Central memory CD8-positive, alpha-beta T cell (primary cell): ENCODE measurements at places on chromosomes 5 and 9.

GRCh38 chr5:172362755-172363154 is 79.2 kb upstream of the UBTD2 start:
- no peak for DNase-seq
- H3K4me3 ChIP-seq: no peak overlapping the region
- H3K36me3 ChIP-seq: no peaks in the 10 kb centered on the region
- H3K27ac ChIP-seq: no peak overlapping the region
- peaks cover 14% of the 10 kb centered on the region for H3K27me3 ChIP-seq

DNA sequence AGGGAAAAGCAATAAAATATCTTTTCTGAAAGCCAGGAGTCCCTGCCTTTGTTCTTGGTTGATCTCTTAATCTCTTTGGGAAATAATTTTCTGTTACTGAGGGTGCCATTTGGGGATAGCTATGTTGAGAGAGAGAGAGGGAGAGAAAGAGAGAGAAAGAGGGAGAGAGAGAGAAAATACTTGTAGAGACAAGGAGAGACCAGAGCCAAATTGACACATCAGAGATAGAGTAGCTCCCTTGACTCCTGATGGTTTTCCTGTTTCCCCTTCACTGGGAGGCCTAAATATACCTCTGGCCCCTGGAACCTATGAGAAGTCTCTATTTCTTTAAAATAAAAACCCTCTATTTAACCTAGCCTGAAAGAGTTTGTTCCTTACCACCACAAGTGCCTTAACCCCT is 14.9 kb downstream of the CMYA5 start:
- no peak overlapping the region for H3K27ac ChIP-seq
- H3K36me3 ChIP-seq: no peaks in the 10 kb centered on the region
- no peaks in the 10 kb centered on the region for H3K4me1 ChIP-seq

GRCh38 chr5:180795771-180796313 is 6.8 kb downstream of the MGAT1 start:
- H3K36me3 ChIP-seq: peaks cover 51% of the 10 kb centered on the region
- H3K27ac ChIP-seq: peak overlapping the region; percentile 56
- peak overlapping the region; percentile 2 for H3K4me3 ChIP-seq
- H3K4me1 ChIP-seq: peaks cover 78% of the 10 kb centered on the region
- no peak for DNase-seq

DNA sequence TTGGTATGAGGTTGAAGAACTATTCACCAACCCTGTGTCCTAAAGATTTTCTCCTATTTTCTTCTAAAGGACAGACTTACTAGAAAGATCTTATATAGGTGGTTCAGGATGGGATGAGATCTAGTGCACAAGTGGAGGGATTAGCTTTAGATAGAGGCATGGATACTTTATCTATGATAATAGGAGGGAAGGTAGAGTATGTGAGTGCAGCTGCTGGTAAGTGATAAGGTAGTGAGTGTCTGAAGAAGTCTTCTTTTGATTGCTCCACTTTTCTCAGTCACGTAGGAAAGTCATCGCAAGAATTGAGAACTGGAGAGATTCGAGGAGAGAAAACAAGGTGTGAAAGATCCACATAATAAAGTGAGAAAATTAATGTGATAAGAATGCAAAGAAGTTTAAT is 6.0 kb upstream of the NDUFS4 start:
- no peaks in the 10 kb centered on the region for H3K36me3 ChIP-seq
- H3K27me3 ChIP-seq: peaks cover 74% of the 10 kb centered on the region
- H3K4me3 ChIP-seq: no peak overlapping the region

GRCh38 chr5:126122942-126123341 is 300.3 kb upstream of the GRAMD2B start:
- H3K27me3 ChIP-seq: no peaks in the 10 kb centered on the region
- no peaks in the 10 kb centered on the region for H3K4me1 ChIP-seq
- H3K4me3 ChIP-seq: no peak overlapping the region
- no peak overlapping the region for H3K27ac ChIP-seq
- no peaks in the 10 kb centered on the region for H3K36me3 ChIP-seq

DNA sequence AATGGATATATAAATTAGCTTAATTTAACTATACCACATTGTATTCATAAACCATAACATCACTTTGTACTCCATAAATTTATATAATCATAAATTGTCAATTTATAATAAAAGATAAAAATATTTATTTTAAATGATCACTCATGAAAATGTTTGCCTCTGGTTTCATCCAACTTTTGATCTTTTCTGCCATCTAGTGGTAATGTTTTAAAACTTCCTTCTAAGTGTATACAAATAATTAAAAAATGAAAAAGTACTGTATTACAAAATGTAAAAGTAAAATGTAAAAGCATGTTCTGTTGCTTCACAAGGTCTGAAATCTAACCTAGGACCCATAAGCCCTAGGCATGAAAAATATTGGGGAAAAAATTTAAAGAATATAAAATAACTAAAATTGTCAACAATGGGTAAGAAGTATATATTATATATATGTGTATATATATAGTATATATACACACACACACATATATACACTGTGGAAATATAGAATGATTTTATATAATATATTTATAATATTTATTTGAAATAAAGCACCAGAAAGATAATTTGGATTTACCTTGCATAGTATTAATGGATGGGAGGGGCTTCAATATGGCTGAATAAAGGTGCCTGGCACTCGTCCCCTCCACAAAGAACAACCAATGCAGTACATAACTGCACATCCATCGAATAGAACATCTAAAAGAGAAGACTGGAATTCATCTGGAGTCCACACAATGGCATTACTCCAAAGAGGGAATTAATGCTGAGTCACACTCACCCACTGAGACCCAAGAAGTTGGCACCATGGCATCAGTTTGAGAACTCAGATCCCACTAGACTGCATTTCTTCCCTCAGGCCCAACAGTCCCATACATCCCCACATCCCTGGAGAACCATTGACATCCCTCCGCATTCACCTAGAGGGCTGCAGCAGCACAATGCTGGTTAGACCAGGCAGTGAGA is 32.5 kb downstream of the ANXA1 start:
- no peak for DNase-seq
- H3K4me3 ChIP-seq: no peak overlapping the region
- no peaks in the 10 kb centered on the region for H3K4me1 ChIP-seq
- H3K36me3 ChIP-seq: no peaks in the 10 kb centered on the region
- peaks cover 36% of the 10 kb centered on the region for H3K27me3 ChIP-seq
- H3K27ac ChIP-seq: no peak overlapping the region

GRCh38 chr5:173869316-173869715 is 18.8 kb upstream of the CPEB4 start:
- H3K27me3 ChIP-seq: peaks cover 19% of the 10 kb centered on the region
- H3K4me1 ChIP-seq: peaks cover 5% of the 10 kb centered on the region

- DNase-seq: no peak
- no peak overlapping the region for H3K4me3 ChIP-seq
- no peaks in the 10 kb centered on the region for H3K27me3 ChIP-seq
Measured at GRCh38 chr9:76370396-76371023, 23.7 kb downstream of the RFK start.

GRCh38 chr5:133246376-133247150 is 194.8 kb downstream of the HSPA4 start:
- H3K27me3 ChIP-seq: no peaks in the 10 kb centered on the region
- H3K4me3 ChIP-seq: no peak overlapping the region
- H3K4me1 ChIP-seq: no peaks in the 10 kb centered on the region
- no peaks in the 10 kb centered on the region for H3K36me3 ChIP-seq

DNA sequence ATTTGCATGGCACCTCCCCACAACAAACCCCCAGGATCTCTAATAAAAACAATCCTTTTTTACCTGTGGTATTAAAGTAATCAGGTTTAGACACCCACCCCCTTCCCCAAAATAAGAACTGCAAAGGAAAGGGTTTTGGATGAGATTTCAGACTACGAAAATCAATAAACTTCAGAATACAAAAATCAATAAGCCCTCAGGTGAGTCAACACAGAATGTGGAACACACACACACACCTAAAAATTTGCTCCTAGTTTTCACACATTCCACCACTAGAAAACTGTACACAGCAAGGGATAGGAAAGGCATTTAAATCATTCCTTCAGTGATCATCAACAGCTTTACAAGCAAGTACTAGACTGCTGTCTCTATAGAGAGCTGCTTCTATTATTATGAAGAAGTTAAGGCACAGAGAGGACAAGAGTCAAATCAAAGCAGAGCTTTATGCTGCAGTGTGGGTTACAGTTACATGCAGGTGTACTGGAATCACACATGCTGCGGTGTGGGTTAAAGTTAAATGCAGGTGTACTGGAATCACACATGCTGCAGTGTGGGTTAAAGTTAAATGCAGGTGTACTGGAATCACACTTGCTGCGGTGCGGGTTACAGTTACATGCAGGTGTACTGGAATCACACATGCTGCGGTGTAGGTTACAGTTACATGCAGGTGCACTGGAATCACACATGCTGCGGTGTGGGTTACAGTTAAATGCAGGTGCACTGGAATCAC is 36.3 kb downstream of the PFDN1 start:
- no peak overlapping the region for H3K4me3 ChIP-seq
- H3K36me3 ChIP-seq: peaks cover 7% of the 10 kb centered on the region
- H3K27ac ChIP-seq: peak overlapping the region; percentile 59
- H3K27me3 ChIP-seq: no peaks in the 10 kb centered on the region

GRCh38 chr5:124957063-124957462 is 210.6 kb upstream of the ZNF608 start:
- no peak overlapping the region for H3K27ac ChIP-seq
- no peaks in the 10 kb centered on the region for H3K36me3 ChIP-seq
- no peak for DNase-seq
- no peak overlapping the region for H3K4me3 ChIP-seq

DNA sequence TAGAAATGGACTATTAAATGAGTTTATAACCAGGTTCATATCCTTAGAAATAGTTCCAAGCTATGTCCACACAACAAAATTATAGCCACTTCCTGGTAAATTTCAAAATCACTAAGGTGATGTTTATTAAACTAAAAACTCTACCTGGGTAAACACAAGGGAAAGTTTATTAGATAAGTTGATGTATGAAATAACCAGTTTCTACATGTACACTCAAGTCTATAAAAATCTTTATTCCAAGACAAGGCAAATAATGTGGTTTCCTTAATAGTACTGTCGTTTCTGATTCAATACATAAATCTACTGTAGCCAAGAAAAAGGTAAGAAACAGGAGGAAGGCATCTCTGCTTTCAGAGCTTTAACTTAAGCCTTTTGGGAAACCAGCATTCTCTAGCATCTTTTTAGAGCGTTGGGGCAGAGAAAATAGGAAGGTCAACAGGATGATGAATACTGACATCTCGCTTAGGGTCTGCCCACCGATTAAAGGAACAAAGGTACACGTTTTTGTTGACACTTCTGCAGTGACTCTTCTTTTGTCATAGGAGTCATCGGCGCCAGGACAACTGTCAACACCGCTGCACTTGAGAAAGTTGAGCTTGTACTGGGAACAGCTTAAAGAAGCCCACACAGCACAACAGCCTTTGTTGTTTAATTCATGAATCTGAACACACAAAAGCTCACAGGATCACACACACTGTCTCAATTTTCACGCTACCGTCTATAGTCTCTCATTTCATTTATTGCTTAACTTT is 513.6 kb downstream of the SLCO4C1 start:
- no peaks in the 10 kb centered on the region for H3K36me3 ChIP-seq
- no peak overlapping the region for H3K4me3 ChIP-seq

DNA sequence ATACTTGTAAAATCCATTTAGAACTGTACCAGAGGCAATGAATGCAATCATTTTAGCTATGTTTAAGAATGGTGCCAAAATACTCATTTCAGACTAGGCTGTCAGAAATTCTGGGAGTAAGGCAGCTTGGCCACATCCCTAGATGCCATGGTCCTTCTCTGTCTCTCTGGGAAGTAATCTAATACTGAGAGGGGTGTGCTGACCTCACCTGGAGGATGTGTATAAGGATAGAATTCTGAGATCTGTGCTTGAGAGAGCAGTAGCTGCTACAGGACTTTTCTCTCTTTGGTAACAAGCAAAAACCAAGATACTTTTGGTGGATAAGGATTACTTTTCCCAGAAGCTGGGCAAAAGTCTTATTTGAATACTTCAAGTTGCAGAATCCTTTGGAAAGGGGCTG is 68.1 kb upstream of the MRPS30 start:
- no peaks in the 10 kb centered on the region for H3K27me3 ChIP-seq
- H3K36me3 ChIP-seq: no peaks in the 10 kb centered on the region
- no peak for DNase-seq
- no peaks in the 10 kb centered on the region for H3K4me1 ChIP-seq
- no peak overlapping the region for H3K4me3 ChIP-seq
- no peak overlapping the region for H3K27ac ChIP-seq

DNA sequence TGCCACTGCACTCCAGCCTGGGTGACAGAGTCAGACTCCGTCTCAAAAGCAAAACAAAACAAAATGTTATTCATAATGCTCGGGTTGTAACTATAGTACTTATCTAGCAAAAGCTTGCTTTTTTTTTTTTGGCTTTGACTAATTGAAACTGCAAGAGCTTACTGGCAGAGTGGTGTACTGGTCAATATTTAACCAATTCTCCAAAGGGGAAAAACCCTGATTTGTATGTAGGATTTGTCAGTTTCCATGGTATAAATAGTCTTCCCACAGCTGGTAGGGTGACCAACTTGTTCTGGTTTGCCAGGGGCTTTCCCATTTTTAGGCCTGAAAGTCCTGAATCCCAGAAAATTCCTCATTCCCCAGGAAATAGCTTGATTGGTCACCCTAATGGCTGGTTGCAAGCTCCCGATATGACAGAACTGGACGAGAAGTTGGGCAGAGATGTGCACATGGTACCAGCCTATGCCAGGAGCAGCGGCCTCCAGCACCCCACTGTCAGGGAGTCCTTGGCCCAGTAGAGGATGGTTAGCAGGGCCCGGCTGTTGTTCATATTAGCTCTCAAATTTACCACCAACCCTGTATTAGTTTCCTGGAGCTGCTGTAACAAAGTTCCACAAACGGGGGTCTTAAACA is 58.0 kb downstream of the FXN start:
- H3K4me3 ChIP-seq: no peak overlapping the region
- no peaks in the 10 kb centered on the region for H3K27me3 ChIP-seq
- no peak for DNase-seq
- no peaks in the 10 kb centered on the region for H3K4me1 ChIP-seq

- peaks cover 19% of the 10 kb centered on the region for H3K36me3 ChIP-seq
- H3K27ac ChIP-seq: peak overlapping the region; percentile 45
- peaks cover 17% of the 10 kb centered on the region for H3K4me1 ChIP-seq
- no peaks in the 10 kb centered on the region for H3K27me3 ChIP-seq
- no peak for DNase-seq
Measured at GRCh38 chr5:157487358-157487757, 27.3 kb downstream of the NIPAL4 start.

- H3K27ac ChIP-seq: no peak overlapping the region
- peaks cover 3% of the 10 kb centered on the region for H3K36me3 ChIP-seq
- peaks cover 7% of the 10 kb centered on the region for H3K4me1 ChIP-seq
- peak overlapping the region; percentile 20 for H3K4me3 ChIP-seq
- H3K27me3 ChIP-seq: peaks cover 89% of the 10 kb centered on the region
Measured at GRCh38 chr5:135040333-135041144, 6.5 kb upstream of the PITX1 start.

DNA sequence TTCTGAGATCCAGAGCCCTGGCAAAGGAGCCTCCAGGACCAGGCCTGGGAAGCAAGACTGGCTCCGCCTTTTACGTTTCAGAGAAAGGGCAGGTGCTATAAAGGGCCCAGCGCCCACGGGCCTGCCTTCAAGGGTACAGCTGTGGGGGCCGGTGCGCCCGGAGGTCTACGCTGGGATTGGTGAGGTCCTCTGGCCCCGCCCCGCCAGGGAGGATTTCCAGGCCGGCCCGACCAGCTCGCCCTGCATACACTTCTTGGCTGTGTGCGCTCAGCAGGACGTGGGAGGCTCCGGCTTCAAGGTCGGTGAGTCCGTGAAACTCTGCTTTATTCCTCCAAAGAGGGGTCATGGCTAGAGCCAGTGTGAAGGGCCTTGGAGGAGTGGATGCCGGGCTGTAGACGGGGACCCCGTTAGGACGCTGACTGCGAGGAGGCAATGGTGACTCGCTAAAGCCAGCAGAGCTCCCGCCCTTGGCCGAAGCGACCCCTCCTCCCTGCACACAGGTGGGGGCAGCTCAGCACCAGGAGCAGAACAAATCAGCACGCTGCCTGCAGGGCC is at the start of gene CKMT2:
TSS of gene CKMT2 (plus strand) at position 243 of the 555 bp plus-strand sequence. CDS start 17,811 bp downstream, outside the sequence.
- H3K27me3 ChIP-seq: no peaks in the 10 kb centered on the region
- DNase-seq: no peak
- H3K27ac ChIP-seq: no peak within 1 kb of the TSS
